ENCODE measurements at places on chromosomes 12 and 14.

DNA sequence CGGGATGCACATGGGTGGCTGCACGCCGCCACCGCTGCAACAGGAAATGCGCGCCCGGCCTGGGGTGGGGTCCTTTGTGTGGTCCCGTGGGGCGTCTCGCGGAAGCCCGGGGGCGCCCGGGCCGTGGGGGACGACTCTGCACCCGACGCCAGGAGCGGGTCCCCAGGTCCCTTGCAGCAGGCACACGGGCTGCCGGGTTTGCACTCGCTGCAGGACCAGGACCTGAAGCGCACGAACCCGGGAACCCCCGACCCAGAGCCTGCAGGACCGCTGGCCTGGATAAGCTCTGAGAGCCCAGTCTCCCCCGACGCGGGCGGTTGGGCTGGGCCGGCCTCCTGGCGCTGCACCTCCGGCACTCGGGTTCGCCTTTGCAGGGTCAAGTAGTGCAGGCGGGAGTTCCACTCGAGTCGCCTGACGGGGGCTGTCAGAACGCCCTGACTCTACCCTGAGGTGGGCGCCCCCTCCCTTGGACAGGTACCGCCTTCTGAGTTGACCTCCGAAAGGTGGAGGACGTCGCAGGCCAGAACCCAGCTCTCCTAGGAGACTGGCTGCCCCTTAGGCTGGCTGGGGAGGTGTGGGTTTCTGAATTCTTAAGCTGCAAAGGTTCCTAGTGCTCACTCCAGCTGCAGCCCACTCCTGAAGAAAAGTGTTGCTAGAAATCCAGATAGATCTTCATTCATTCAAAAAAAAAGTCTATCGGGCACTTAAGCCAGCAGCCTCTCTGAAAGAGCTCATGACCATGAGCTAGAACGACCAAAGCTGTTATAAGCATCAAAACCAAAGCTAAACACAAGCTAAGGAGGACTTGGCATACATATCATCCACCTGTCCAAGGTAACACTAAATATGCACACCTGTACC lies 68.0 kb downstream of the RNF34 start:
- DNase-seq: no peak

GRCh38 chr14:60840313-60840712 lies 105.8 kb downstream of the MNAT1 start:
- no peak for DNase-seq

GRCh38 chr14:68469208-68469713 lies 323.6 kb downstream of the ZFP36L1 start:
- no peak for DNase-seq

GRCh38 chr12:80317307-80317706 lies 126.7 kb upstream of the PTPRQ start:
- DNase-seq: no peak

DNA sequence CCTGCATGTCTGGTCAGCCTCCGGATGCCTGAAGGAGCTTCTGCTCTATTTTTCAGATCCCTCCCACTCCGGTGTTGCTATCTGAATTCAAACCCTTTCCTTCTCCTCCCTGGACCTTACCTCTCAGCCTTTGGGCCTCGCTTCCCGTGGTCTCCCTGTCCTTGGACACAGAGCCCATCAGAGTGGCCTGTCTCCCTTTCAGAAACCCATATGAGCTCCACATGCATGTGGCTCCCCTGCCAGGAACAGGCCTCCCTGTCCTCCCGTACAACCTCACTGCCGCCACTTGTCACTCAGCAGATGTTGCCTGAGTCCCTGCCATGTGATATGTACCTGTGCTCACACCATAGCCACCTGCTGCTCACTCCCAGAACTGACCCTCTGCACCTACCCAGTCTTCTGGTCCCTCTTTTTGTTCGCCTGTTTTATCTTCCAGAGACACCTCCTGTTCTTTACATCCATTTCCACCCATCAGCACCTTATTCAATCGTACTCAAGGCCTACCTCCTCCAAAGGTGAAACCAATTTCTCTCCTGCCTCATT lies 182.5 kb downstream of the ZFP36L1 start:
- no peak for DNase-seq

GRCh38 chr14:51547260-51547659 lies 104.5 kb upstream of the FRMD6 start:
- peak; percentile 94 for DNase-seq

DNA sequence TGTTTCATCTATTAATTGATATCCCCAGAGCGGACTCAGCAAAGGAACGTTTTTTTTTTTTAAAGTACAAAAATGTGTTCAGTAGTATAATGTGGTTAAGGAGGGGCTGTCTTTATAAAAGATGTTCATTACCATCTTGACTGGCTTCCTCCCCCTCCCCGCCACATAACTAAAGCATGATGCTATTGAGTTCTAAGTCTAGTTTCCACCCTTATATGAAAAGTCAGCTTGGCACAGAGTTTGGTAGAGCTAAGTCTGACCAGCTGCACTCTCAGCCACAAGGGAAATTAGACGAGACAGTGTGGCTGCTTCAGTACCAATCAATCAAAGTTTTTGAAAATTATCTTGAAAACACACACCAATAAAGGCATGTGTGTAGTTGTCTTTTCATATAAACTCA lies 1.9 kb upstream of the MYBPC1 start:
- no peak for DNase-seq

- DNase-seq: no peak
Observed at GRCh38 chr12:25988505-25988904, 30.0 kb downstream of the RASSF8 start.

DNA sequence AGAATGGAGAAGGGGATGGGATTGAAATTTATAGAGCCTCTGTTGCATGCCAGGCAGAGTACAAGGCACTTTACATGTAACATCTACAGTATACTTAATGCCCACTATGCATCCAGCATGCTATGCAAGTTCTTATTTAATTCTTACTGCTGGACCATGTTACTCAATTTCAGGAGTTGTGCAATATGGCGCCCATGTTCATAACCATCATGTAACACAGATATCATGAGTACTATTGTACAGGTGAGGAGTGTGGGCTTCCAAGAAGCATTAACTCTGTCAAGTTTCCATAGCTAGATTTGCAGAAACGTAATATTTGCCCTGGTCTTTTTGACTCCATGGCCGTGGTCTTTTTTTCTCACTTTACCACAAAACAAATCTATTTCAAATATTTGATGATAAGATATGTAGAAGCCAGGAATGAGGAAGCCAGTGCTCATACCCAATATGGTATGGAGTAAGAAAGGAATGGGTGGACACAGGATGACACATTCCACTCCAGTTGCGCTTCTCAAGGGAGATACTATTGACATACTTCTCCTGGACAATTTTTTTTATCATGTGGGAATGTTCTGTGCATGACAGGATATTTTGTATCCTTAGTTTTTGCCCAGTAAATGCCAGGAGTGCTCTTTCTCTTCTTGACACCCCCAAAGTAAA lies 191.8 kb downstream of the C12orf75 start:
- no peak for DNase-seq

GRCh38 chr12:109894939-109895338 lies 5.1 kb upstream of the TCHP start:
- DNase-seq: no peak

GRCh38 chr14:93007225-93007997 lies 84.5 kb downstream of the CHGA start:
- DNase-seq: peak; percentile 34

DNA sequence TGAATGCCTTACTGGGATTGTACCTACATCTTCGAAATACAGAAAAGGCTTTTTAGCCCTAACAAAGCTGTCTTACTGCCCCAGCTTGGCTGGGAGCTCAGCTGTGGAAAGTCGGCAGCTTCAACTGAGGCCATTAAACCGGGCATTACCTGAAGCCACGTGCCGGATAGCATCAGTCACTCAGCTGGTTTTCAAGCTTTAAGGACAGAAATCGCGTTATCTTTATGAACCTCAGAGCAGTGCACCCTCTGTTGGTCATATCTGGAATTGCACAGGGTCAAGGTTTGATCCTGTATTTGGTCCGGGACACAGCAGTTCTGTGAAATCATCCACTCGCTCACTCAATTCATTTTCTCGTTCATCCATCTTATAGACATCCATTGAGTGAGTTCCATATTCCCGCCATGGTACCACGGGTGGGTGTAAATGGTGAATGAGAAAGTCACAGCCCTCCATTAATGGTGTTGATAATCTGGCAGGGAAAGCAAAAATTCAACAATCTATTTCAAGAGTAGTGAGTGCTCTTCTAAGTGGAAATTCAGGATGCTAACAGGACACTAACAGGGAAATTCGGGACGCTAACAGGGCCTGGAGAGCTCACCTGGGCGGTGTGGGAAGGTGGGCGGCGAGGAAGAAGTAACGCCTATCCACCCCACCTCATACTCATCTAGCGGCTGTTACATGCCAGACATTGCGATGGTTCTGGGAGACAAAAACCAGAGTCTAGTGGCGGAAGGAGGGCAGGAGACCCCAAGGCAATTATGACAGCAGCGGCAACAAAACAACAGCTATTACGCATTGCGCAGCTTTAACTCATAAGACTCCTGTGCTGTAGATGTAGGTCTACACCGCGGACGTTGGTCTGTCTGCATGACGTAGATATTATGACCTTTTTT lies 60.6 kb upstream of the TCL1A start:
- DNase-seq: peak; percentile 16

DNA sequence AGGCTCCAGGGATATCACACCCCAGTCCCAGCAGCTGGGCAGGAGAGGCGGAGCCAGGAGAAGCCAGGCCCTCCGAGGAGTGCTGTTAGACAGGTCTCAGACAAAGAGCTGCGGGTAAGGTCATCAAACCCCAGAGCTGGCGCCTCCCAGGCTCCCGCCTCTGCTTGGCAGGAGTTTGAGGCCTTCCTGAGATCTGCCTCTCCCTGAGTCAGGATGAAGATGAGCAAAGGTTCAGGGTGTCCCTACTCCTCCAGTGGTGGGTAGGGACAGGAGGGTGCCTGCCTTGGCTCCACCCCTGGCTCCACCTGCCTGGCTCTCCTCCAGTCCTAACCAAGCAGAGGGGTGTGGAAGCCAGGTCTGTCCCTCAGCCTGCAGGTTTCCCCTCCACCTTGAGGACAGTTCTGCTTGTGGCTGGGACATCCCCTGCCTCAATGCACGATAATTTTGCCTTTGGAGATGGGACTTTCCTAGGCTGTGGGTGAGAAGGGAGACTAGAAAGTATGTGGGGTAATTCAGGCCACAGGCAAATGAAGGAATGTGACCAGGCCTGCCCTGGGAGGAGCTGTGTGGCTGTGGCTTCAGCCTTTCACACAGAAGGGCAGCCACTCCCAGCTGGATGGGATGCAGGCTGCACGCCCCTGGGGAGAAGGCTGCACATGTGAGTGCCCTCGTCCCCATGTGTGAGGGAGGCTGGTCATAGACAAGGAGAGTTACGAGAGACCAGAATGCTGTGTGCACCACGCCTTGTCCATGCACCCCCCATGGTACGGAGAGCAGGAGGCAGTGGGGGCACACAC lies 2.2 kb downstream of the PLEKHG6 start:
- no peak for DNase-seq

- DNase-seq: no peak
Observed at GRCh38 chr12:62805517-62805916, 129.4 kb downstream of the PPM1H start.

DNA sequence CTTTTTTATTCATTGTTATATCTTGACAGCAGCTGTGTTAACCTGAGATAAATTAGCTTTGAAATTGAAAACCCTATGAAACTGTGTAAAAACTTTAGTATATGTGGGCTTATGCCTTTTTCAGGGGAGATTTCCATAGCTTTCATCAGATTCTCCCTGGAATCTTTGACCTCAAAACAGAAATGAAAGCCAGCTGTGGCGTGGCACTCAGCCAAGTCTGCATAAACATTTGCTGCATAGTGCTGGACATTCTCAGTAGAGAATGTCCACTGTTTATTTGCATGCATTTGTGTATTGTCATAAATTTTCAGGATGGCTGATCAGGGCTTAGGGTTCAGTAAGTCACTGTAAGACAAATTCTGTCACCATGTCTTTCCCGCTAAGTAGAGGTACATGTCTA lies 115.3 kb upstream of the NAP1L1 start:
- peak; percentile 49 for DNase-seq

- DNase-seq: no peak
Observed at GRCh38 chr14:35336494-35337268, 44.5 kb downstream of the PSMA6 start.

- DNase-seq: no peak
Observed at GRCh38 chr14:83320837-83321236, 1787.2 kb upstream of the SEL1L start.

GRCh38 chr14:35231207-35231760 lies 60.9 kb upstream of the PSMA6 start:
- no peak for DNase-seq

- DNase-seq: no peak
Observed at GRCh38 chr14:103404920-103405319, 19.7 kb downstream of the MARK3 start.

GRCh38 chr14:42911642-42912041 lies 1305.0 kb downstream of the LRFN5 start:
- no peak for DNase-seq

DNA sequence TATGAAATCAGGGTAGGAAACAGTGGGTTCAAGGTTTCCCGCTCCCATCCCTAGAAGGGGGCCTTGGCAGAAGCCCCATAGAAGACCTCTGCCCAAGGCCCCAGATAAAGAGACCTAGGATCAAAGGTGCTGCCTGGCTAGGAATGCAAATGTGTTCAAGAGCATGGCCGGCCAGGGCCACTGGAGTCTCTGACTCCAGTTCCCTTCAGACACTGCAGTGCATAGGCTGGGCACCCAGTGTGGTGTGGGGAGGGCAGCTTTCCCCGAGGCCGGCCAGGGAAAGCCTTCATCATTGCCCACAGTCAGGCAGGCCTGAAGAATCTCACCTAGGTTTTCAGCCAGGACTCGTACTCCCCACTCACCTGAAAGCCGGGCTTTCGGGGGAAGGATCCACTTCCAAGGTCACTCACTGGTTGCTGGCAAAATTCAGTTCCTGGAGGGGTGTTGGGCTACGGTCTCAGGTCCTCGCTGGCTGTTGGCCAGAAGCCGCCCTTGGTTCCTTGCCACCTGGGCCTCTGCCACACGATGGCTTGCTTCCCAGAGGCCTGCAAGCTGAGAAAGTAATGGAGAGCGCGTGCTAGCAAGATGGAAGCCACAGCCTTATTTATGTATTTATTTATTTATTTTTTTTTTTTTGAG lies 9.7 kb upstream of the PEBP1 start:
- no peak for DNase-seq

DNA sequence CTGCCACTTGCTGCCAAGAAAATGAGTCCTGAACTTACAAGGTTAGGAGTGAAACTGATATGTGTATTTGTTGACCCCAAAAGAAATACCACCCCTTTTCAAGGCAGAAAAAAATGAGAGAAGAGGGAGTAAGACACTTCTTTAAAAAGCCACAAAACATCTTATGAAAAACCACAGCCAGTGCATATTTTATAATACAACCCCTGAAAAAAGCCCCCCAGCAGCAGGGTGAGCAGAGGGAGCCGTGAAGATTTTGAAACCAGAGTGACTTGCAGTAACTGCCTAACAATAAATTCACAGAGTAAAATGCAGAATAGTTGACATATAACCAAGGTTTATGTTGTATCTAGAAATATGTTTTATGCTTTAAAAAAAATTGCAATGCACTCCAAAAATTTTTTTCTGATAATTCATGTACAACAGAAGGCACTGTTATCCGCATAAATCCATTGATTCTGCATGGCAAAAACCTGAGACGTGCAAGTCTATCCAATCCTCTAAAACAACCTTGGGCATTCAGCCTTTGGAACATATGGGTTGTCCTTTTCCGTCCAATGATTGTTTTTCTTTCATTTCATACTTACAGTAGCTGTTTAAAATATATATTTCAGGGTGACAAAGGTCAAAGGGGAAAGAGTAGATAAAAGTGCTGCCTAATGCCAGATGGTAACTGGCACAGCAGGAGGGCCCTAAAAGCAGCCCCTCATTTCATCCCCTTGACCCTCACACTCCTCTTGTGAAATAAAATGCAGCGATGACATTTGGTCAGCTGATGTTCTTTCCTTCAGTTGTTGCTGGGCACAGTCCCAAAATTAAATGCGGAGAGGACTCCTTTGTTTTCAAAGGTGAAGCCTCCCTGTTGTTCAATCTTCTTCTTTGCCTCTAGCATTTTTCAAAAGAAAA lies 65.3 kb downstream of the IPO8 start:
- no peak for DNase-seq
